ENCODE measurements at places on chromosomes 3 and 15. TPM values are rescaled to one million over a fixed set of nuclear protein-coding genes. Genes with fewer than 3 reads are reported as not detected.
A peak's percentile ranks its signal among the peaks of the same experiment; 100 is the strongest.

DNA sequence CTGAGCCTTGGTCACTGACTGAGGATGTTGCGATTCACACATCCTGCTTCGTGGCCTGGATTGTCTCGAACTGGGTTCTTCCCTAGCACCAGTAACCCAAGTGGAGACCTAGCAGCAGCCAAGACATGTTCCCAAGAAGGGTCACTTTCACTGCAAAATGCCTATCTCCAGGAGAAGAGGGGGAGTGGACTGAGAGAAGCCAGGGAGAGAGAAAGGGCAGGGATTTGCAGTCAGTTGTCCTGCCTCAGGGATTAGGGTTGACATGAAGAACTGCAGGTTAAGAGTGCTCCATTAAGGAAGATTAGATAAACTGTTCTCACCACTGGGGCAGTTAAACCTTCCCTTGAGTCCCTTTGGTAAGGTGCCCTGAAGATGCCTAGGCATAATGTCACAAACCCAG lies 5.7 kb upstream of the CD276 start:
- no peak for DNase-seq

GRCh38 chr3:187750513-187751123 lies 5.3 kb upstream of the BCL6 start:
- no peak for DNase-seq

GRCh38 chr3:149388531-149389417 lies 11.3 kb upstream of the TM4SF1 start:
- DNase-seq = no peak

GOLGA6B gene
- total RNA-seq = not detected

CTXN2 gene
- not detected for total RNA-seq

DNA sequence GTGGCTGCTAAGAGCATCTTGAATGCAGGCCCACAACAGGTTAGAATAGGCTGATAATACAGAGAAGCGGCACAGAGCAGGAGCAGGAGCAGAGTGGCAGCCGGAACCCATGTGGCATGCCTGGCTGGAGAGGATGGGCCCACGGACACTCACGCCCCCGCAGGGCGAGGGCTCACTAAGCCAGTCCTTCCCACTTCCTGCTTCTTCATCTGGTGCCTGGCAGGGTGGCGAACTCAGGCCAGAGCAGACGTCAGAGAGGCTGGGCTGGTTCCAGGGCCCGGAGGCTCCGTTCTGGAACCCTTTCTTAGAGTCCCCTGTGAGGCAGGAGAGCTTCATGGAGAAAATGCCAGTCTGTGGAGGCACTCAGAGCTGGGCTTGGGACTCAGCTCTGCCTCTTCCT lies 195.1 kb downstream of the NTRK3 start:
- DNase-seq = no peak

DNA sequence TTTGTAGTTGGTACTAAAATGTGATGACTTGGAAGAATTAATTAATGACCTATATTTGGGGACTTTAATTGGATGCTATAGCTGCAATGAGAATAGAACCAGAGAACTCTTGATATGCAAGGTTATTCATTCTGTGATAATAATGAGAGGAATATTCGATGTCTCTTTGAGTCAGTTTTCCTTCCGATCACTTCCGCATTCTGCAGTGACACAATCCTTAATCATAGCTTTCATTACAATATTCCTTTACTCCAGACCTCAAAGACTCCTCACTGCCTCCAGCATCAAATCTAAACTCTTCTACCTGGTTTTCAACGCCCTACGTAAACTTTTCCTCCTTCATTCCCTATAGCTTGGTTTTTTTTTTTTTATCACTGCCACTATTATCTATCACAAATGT lies 21.6 kb downstream of the B3GNT5 start:
- DNase-seq = no peak

TUSC7 gene
- not detected for total RNA-seq

DNA sequence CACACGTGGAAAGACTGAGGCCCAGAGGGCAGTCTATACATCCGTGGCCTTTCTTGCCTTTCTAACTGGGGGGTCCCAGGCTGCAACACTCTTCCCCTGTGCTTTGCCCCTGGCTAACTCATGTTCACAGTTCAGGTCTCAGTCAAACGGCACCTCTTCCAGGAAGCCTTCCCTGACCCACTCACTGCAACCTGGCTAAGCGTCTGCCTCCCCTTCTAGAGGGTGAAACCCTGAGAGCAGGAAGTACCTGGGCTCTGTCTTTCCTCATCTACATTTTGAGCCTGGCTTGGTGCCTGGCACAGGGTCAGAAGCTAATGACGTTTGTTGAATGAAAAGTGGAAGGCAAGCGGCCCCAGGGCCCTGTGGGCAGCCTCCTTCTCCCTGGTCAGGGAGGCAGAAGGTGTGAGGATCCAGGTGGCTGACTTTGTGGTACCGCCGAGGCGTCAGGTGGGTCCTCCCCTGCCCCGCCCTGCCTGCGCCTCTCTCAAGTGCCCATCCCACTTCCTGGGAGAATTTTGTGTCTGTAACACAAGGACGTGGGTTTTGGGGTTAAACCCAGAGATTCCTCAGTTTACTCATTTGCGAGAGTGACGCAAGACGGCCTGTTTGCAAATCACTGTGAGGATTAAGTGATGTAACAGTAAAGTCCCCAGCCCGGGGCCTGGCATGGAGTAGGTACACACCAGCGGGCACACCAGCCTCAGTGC lies 32.1 kb downstream of the DNASE1L3 start:
- no peak for DNase-seq

DNA sequence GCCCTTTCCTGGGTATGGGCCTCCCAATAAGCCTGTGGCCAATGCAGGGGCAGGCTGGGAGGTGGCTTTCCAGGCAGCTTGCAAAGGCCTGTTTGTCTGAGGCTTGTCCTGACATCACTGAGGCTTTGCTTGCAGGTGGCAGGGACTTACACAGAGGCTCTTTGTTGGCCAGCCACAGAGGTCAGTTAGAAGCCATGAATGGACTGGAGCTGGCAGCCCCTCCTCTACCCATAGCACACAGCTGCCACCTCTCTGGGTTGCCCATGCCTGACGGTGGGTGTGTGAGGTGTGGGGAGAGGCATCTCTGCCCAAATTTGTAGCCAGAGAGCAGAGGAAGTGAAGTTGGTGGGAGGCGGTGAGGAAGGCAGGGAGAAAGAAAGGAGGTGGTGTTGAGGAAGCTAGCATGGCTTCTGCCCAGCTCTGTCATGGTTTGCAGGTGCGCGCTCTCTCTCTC lies 17.1 kb downstream of the LIMD1 start:
- DNase-seq = no peak

GABRB3 gene
- total RNA-seq = 0.23 TPM

CCDC54 gene
- not detected for total RNA-seq

DNA sequence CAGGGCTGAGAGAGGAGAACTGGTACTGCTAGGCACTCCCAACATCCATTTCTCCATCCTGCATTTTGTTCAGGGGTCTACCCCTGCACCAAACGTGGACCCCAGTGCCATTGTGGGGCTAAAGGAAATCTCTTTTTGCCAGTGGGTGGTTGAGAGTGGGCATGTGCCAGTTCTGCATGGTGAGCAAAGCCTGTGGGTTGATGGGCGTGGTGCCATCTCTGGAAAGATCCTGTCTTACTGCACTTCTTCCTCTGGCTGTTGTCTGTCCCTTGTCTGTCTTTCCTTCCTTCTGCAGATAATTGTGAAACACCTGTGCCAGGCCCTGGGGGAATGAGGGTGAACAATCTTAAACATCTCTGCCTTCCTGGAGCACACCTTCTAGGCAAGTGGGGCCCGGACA lies 1.4 kb upstream of the RARRES1 start:
- no peak for DNase-seq

DNA sequence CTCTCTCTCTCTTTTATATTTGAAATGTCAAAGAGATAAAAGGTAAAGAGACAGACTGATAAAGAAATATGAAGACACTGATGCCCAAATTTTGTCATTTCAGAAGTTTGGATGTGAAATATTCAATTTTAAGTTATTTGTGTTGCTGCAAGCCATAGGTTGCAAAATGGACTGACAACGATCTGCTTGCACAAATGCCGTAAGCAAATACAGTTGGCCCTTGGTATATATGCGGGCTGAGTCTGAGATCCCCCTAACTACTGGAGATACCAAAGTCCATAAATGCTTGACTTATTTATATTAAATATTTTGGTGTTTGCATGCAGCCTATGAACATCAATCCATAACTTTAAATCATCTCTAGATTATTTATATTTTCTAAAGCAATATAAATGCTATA lies 1459.1 kb upstream of the ALCAM start:
- DNase-seq = no peak

DNA sequence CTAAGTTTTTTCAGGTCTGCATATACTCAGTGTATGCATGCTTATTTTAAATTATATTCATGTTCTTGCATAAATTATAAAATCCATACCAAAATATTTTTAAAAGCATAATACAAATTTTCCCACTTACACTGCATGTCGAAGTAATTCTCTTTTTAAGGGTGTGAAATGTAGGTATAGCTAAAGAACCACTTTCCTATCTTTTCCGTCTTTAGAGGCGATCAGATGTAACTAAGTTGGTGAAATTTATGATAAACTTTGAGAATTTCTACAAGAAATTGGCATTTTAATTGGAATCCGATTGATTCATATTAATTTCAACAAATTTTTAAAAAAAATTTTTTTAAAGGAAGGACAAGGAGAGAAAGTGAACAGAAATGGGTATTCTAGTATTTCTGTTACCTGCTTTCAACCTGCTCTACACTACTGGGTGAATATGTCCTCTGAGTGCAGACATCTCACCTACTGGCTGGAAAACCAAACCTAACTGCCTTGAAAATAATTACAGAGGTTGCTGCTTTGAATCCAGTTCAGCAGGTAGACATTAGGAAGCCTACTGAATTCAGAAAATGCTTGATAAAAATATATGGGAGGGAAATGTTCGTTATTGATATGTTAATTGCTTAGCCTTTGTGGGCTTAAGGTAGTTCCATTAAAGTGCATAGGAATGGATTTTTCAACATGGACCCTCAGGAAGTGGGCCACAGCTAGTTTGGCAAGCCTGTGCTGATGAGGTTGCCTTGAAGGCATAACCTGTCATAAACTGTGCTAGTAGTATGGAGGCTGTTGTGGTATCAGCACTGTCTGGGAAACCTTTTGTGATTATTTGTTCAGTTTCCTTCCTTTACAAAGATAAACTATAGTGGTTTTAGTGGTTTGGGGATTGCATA lies 5.1 kb downstream of the TRIM71 start:
- DNase-seq = no peak

BLM gene
- 9.4 TPM for total RNA-seq

CMSS1 gene
- 22.0 TPM for total RNA-seq

DNA sequence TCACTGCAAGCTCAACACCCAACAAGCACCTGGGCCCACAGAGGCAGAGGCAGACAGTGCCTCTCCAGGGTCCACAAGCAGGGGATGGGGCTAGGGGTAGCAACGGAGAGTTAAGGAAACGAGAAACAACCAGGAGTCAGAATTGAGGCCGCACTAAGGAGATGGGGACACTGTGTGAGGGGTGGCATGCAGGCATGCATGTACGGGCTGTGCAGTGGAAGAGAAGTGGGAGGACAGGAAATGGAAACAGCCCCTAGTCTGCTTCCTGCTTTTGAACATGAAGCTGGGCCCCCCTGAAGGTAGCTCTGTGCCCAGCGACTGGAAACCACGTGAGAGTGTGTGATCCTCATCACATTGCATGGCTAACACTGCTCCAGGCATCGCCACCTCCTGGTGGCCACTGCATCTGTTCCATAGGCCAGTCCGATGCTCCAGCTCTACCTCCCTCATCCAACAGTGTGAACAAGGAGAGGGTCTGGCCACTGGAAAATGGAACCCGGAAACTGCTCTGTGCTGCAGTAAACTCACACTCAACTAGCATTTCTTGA lies 44.0 kb downstream of the XXYLT1 start:
- DNase-seq = no peak

DNA sequence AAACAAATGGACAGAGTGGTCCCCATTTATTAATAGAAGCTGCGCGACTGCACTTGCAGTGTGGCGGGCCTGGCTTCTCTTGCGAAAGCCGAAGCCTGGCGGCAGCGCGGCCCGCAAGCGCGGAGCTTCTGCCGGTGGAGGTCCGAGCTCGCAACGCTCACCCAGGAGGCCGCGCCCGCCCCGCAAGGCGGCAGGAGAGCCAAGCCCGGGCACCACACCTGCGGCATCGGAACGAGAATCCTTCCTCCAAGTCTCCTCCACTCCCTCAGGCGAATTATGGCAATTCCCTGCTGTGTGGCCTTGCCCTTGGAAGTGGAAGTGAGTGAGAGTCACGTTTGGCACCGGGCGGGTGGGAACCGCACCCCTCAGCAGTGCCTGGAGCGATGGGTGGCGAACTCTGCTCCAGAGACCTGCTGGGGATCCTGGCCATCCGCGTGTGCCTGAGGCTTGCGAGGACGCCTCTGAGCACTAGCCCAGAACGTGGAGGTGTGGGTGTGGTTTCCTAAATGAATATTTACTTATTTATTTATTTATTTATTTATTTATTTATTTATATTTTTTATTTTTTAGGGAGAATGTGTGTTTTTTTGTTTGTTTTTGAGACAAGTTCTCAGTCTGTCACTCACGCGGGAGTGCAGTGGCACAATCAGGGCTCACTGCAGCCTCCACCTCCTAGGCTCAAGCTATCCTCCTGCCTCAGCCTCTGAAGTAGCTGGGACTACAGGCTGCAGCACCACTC lies 133.7 kb upstream of the UBE2E1 start:
- DNase-seq = no peak

GRCh38 chr3:188900421-188900951 lies 271.3 kb upstream of the TPRG1 start:
- DNase-seq = no peak

UTS2B gene
- 0.36 TPM for total RNA-seq

ARPP19 gene
- total RNA-seq = 106 TPM

DNA sequence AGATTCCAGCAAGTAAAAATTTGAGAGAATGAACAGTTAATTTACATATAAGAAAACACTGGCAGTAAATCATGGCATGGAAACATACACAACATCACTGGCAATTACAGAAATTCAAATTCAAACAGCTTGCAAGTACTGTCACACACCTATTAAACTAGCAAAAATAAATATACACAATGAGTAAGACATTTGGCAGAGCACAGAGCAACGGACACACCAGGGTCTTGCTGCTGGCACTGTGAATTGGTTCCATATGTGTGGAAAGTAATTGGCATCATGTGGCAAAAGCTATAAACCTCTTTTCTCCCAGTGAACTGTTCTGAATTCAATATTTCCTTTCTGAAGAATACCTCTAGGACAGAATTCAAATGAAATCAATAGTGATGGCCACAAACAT lies 78.3 kb downstream of the LRRK1 start:
- no peak for DNase-seq

XIRP1 gene
- not detected for total RNA-seq

GRCh38 chr3:113531826-113532697 lies at the start of gene SIDT1:
SIDT1 (plus strand) TSS chr3:113532555; CDS start chr3:113533022, 467 bp downstream.
- peak; percentile 79 for DNase-seq

GRCh38 chr15:92415639-92416297 lies 22.1 kb downstream of the ST8SIA2 start:
- DNase-seq = no peak

- no peak for DNase-seq
Observed at GRCh38 chr3:112967828-112968227, 7.1 kb downstream of the CD200R1 start.

DNA sequence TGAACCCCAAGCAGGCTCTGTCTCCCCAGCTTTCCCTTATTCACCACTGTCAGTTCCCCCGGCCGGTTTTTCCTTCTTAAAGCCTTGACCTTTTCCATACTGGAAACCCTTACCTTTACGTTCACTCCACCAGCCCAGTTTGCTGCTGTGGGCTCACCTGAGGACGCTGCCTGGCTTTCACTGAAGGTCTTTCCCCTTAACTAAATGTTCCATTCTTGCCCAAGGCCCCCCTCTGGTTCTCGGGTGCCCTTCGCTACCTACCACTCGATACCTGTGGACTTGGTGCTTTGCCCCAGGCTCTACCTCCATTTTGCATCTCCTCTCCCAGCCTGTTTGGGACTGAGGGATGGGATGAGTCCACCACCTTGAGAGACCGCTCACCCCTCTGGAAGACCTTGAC lies 851 bp downstream of the AP2M1 start:
- DNase-seq = no peak
